Activated T-helper 1 cell treated with anti-CD3 and anti-CD28 coated beads, Interleukin-12 subunit alpha, Interleukin-12 subunit beta, Interleukin-2, Interleukin-4 antibody, amounts not matched to agents 30 ng/mL and 10 ng/mL and 1 ng/mL, durations not matched to agents 14 hours and 24 hours and 36 hours (primary cell): ENCODE measurements at places on chromosomes 3 and 15. TPM values are rescaled to one million over a fixed set of nuclear protein-coding genes. Genes with fewer than 3 reads are reported as not detected.

SYNM gene
- total RNA-seq: 2.0 and 2.2 TPM in 2 replicates

SPATA16 gene
- total RNA-seq: not detected in 2 replicates

PARP15 gene
- 12.8 and 13.2 TPM in 2 replicates for total RNA-seq

CPEB1 gene
- not detected in 2 replicates for total RNA-seq

ZNF80 gene
- total RNA-seq: 0.22 and 0.23 TPM in 2 replicates

CIP2A gene
- 49.7 and 54.0 TPM in 2 replicates for total RNA-seq

CLDN11 gene
- total RNA-seq: not detected in 2 replicates

LXN gene
- 16.4 and 17.7 TPM in 2 replicates for total RNA-seq

GRCh38 chr3:99674086-99674789 is 35.8 kb downstream of the COL8A1 start:
- peaks cover 7% of the 10 kb centered on the region for H3K27me3 ChIP-seq
- H3K27ac ChIP-seq: no peak overlapping the region
- H3K4me1 ChIP-seq: no peaks in the 10 kb centered on the region
- no peak for DNase-seq
- no peaks in the 10 kb centered on the region for H3K36me3 ChIP-seq

GRCh38 chr15:74676801-74677200 is 19.0 kb downstream of the EDC3 start:
- H3K27me3 ChIP-seq: no peaks in the 10 kb centered on the region
- no peak for DNase-seq
- peaks cover 14% of the 10 kb centered on the region for H3K36me3 ChIP-seq
- no peak overlapping the region for H3K4me3 ChIP-seq
- H3K4me1 ChIP-seq: no peaks in the 10 kb centered on the region
- H3K27ac ChIP-seq: no peak overlapping the region

GRCh38 chr3:52311576-52312119 is 4.5 kb upstream of the DNAH1 start:
- H3K36me3 ChIP-seq: peaks cover 10% of the 10 kb centered on the region
- peak overlapping the region; percentile 63 for H3K27ac ChIP-seq
- no peak overlapping the region for H3K4me3 ChIP-seq
- no peak for DNase-seq
- no peaks in the 10 kb centered on the region for H3K27me3 ChIP-seq
- H3K4me1 ChIP-seq: peaks cover 49% of the 10 kb centered on the region

DNA sequence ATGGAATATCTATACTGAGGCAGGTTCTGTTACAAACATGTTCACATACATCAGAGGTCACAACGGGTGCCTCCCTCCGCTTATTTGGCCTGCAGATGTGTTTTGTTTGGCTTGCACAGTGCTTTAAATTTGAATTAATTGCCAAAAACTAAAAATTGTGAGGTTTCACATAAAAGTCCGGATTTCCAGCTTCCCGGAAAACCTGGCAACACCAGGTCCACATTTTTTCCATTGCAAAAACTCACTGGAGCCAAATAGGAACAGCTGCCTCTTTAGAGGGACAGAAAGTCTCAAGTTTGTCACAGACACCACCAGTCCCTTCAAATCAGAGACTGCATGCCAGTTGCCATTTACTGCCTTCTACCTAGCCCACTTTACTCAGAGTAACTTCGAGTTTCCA is 205.9 kb upstream of the MDFIC2 start:
- H3K27me3 ChIP-seq: peaks cover 8% of the 10 kb centered on the region
- H3K4me1 ChIP-seq: no peaks in the 10 kb centered on the region
- no peak for DNase-seq
- no peaks in the 10 kb centered on the region for H3K36me3 ChIP-seq

GRCh38 chr3:166123576-166123975 is 286.4 kb upstream of the BCHE start:
- no peak overlapping the region for H3K4me3 ChIP-seq
- no peaks in the 10 kb centered on the region for H3K36me3 ChIP-seq
- no peaks in the 10 kb centered on the region for H3K27me3 ChIP-seq
- H3K27ac ChIP-seq: no peak overlapping the region
- no peak for DNase-seq
- no peaks in the 10 kb centered on the region for H3K4me1 ChIP-seq

DNA sequence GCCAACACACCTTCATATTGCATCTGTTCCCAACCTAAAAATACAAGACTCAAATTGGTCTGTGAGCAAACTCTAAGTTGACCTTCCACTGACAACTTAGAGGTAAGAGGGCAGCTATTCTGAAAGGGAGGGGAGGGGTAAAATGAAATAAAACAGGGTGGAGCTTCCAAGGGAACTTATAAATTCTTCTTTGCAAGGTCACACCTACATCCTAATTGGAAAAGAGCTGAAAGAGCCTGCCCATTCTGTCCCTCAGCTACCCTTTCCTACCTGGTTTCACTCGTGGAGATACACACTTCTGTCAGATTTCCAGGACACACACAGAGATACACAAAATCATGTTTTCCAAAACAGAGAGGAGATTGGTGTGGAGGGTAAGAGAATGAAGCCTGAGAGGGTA is 1.0 kb downstream of the ILDR1 start:
- peaks cover 22% of the 10 kb centered on the region for H3K27me3 ChIP-seq
- no peak for DNase-seq
- H3K27ac ChIP-seq: no peak overlapping the region
- peaks cover 16% of the 10 kb centered on the region for H3K4me1 ChIP-seq
- no peak overlapping the region for H3K4me3 ChIP-seq

DNA sequence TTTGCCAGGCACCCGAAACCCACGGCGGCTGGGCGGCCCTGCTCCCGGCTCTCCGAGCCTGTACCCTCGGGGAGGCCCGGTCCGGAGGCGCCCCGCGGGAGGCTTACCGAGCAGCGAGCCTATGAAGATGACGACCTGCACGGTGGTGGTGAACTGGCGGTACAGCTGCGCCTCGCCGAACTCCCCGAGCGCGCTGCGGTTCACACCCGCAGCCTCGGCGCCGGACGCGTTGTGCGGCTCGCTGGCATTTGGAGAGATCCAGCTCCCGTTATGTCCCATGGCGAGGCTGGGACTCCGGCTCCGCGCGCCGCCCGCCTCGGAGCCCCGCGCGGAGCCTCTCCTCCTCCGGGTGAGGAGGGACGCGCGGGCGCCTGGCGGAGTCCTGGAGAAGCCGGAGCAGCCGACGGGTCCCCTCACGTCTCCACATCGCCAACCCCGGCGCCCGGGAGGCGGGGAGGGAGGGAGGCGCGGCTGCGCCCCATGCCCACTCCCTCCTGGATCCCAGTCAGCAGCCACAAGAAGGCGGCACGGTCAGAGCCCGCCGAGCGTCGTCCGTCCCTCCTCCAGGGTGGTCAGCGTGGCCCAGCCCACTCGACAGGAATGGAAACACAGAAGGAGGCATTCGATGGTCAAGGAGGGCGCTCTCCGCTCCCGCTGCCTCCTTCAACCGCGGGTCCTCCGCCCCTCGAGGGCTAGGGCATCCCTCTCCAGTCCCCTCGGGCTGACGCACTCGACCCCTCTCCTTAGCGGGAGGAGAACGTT is at the start of gene GPR176:
TSS of gene GPR176 (minus strand) at position 519 of the 762 bp plus-strand sequence. CDS start at position 279, 240 bp downstream.
- peak within 1 kb of the TSS; percentile 59 for H3K27ac ChIP-seq
- DNase-seq: no peak
- H3K4me3 ChIP-seq: peak within 1 kb of the TSS; percentile 89
- H3K4me1 ChIP-seq: peaks cover 27% of the 10 kb centered on the region
- H3K27me3 ChIP-seq: peaks cover 35% of the 10 kb centered on the region

- H3K27ac ChIP-seq: no peak overlapping the region
- H3K36me3 ChIP-seq: no peaks in the 10 kb centered on the region
- no peak overlapping the region for H3K4me3 ChIP-seq
- no peaks in the 10 kb centered on the region for H3K4me1 ChIP-seq
- DNase-seq: no peak
Observed at GRCh38 chr15:101022876-101023275, 103.7 kb downstream of the LRRK1 start.

DNA sequence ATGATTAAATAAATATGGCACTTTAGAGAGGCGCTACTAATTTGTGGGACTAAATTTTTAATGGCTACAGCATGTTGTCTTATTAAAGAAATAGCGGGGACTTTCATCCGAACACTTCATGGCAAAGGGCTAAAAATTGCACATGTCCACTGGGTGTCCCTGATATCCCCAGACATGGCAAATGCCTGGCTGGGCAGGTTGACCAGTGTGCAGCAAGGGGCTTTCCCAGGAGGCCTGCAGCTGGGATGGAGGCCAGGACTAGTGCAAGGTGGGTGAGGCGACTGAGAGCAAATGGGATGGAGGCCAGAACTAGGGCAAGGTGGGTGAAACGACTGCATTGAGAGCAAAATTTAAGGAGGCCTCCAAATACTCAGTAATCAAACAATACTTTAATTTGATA is 167.4 kb upstream of the SMAD3 start:
- H3K36me3 ChIP-seq: no peaks in the 10 kb centered on the region
- H3K4me3 ChIP-seq: no peak overlapping the region
- H3K4me1 ChIP-seq: peaks cover 14% of the 10 kb centered on the region
- DNase-seq: no peak
- H3K27me3 ChIP-seq: peaks cover 6% of the 10 kb centered on the region

DNA sequence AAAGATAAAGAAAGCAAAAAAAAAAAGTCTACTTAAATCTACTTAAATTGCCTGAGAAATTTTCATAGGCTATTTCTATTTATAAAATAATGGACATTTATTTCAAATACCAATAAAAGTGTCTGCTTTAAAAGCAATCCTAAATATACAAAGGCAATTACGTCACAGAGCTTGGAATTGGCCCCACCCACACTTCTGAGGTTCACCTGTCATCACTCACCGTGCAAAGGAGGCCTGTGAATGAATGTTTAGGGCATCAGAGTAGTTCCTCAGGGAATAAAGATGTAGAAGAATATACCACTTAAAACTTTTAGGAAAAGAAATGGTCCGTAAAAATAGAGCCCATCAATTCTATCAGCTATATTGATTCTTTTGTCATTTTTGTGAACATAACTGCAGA is 621.8 kb downstream of the ROBO1 start:
- H3K36me3 ChIP-seq: no peaks in the 10 kb centered on the region
- DNase-seq: no peak
- H3K27ac ChIP-seq: no peak overlapping the region
- no peak overlapping the region for H3K4me3 ChIP-seq
- H3K4me1 ChIP-seq: no peaks in the 10 kb centered on the region

- no peak overlapping the region for H3K4me3 ChIP-seq
- DNase-seq: no peak
- no peak overlapping the region for H3K27ac ChIP-seq
- H3K4me1 ChIP-seq: no peaks in the 10 kb centered on the region
- H3K27me3 ChIP-seq: peaks cover 13% of the 10 kb centered on the region
Observed at GRCh38 chr3:184590795-184591194, 29.2 kb downstream of the EPHB3 start.

DNA sequence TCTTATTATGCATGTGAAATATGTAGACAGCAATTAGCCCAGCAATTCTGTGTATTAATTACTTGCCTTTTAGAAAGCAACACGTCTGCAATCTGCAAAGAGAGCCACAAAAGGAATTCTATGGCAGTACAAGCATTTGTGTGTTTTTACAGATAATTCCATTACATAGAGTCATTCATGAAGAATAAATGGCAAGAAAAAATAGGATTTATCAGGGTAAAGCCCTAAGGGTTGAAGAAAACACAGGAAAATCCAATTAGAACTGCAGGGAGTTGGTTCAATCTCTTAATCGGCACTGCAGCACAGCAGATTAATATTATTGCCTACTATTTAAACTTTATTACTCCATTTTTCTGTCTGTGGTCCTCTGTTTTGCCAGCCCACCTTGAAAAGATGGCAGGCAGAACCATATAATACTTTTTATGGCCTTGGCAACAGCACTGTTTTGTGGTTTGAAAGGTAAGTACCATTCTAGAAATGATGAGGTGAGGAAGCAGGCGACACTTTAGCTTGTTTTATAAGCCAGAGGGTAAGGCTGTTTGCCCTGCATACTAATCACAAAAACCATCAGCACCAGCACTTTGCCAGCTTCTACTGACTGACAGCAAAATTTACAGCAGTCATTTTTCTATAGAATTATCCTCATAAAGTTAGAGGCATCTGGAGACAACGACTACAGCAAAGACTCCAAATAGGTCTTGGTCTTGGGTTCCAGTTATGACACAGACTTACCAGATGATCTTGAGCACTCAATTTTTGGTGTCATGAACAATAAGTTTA is 638.2 kb upstream of the NAALADL2 start:
- H3K4me3 ChIP-seq: no peak overlapping the region
- no peak overlapping the region for H3K27ac ChIP-seq
- no peaks in the 10 kb centered on the region for H3K27me3 ChIP-seq
- no peak for DNase-seq
- no peaks in the 10 kb centered on the region for H3K36me3 ChIP-seq

DNA sequence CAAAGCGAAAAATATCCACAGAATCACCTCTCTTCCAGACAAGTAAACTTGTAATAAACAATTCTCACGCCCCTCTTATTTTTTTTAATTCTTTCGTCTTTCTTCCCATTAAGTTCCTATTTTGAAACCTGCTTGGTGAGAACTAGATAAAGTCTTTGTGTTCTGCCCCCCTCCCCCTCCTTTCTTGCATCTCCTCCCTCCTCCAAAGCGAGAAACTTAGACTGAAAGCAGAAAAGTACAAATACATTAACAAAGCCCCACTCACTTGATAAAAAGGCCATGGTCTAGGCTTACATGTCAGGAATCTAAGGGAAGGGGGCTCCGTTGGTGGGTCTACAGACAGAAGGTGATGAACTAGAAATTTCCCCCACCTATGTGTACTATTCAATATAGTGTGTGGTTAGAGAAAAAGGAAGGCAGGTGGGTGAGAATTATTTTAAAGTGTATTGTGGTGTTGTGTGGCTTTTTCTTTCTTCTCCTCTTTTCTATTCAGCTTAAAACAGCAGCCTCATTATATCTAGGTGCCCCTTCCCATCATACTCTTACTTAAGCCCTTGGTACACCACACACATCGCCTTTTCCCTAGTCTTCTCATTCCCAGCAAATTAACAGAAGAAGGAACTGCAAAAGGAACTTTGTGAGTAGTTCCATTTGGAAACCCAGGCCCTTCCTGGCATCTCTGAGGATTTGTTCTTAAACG is 215.3 kb downstream of the MEIS2 start:
- no peak for DNase-seq
- H3K4me1 ChIP-seq: no peaks in the 10 kb centered on the region
- H3K27ac ChIP-seq: no peak overlapping the region
- no peaks in the 10 kb centered on the region for H3K36me3 ChIP-seq
- no peak overlapping the region for H3K4me3 ChIP-seq
- H3K27me3 ChIP-seq: peaks cover 84% of the 10 kb centered on the region

DNA sequence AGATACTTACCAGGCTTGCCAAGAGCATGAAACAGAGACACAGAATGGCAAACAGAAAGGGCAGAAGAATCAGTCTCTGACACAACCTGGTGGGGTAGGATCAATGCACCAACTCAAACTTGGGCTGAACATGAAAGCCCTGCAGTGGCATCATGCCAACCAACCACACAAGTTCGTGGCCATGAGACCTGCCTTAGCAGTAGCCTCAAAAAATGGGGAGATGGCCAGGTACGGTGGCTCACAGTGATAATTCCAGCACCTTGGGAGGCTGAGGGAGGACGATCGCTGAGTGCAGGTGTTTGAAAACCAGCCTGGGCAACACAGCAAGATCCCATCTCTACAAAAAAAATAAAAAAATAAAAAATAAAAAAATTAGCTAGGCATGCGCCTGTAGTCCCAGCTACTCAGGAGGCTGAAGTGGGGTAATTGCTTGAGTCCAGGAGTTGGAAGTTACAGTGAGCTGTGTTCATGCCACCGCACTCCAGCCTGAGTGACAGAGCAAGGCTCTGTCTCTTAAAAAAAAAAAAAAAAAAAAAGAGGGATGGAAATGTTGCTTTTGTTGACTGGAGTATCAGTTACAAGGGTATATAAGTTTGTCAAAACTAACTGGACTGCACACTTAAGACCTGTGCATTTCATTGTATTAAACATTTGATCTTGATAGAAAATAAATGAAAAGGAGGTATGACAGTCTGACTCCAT is 93.4 kb downstream of the XXYLT1 start:
- H3K4me1 ChIP-seq: peaks cover 16% of the 10 kb centered on the region
- no peak for DNase-seq
- H3K27me3 ChIP-seq: no peaks in the 10 kb centered on the region
- no peak overlapping the region for H3K4me3 ChIP-seq
- no peaks in the 10 kb centered on the region for H3K36me3 ChIP-seq
